Urinary bladder (tissue), 4 donors: ENCODE measurements at places on chromosomes 13 and 19. TPM values are rescaled to one million over a fixed set of nuclear protein-coding genes. Genes with fewer than 3 reads are reported as not detected.

The CCDC122 gene
- polyA plus RNA-seq: 3.1 TPM

The MYBPC2 gene
- polyA plus RNA-seq: 0.14 TPM

The GSX1 gene
- not detected for polyA plus RNA-seq

The CCDC70 gene
- not detected for polyA plus RNA-seq

The SIGLEC5 gene
- polyA plus RNA-seq: 0.47 TPM

The JUNB gene
- 545 TPM for polyA plus RNA-seq

The ZNF667 gene
- polyA plus RNA-seq: 3.5 TPM

The CDC42EP5 gene
- 42.4 TPM for polyA plus RNA-seq

The BORA gene
- 1.6 TPM for polyA plus RNA-seq

The CGB1 gene
- polyA plus RNA-seq: not detected

The CYP4F11 gene
- 0.67 TPM for polyA plus RNA-seq

The FCAR gene
- 0.67 TPM for polyA plus RNA-seq

The METTL21C gene
- polyA plus RNA-seq: not detected

The NXNL1 gene
- not detected for polyA plus RNA-seq

The BSPH1 gene
- not detected for polyA plus RNA-seq

The GAPDHS gene
- not detected for polyA plus RNA-seq

The ZNF677 gene
- polyA plus RNA-seq: 16.8 TPM

The ABCA7 gene
- polyA plus RNA-seq: 5.9 TPM

The SLC10A2 gene
- not detected for polyA plus RNA-seq

The ZNF417 gene
- 5.1 TPM for polyA plus RNA-seq

The CD37 gene
- 12.4 TPM for polyA plus RNA-seq

The ANGPTL8 gene
- 21.4 TPM for polyA plus RNA-seq

The SDHAF1 gene
- 37.6 TPM for polyA plus RNA-seq

The EXOC3L2 gene
- 6.9 TPM for polyA plus RNA-seq

The OR4F17 gene
- not detected for polyA plus RNA-seq

The TNFSF13B gene
- 3.8 TPM for polyA plus RNA-seq

The KLK10 gene
- polyA plus RNA-seq: 0.33 TPM

The CFAP97D2 gene
- not detected for polyA plus RNA-seq

The MAB21L1 gene
- 1.3 TPM for polyA plus RNA-seq

The SULT2B1 gene
- polyA plus RNA-seq: 0.30 TPM

The KLK14 gene
- 0.29 TPM for polyA plus RNA-seq

The LILRB5 gene
- 5.6 TPM for polyA plus RNA-seq

The PTGIR gene
- 4.0 TPM for polyA plus RNA-seq

The SYNGR4 gene
- polyA plus RNA-seq: not detected

The TNPO2 gene
- polyA plus RNA-seq: 50.7 TPM

The KLHL1 gene
- not detected for polyA plus RNA-seq

The CCL25 gene
- polyA plus RNA-seq: not detected

The SERPINE3 gene
- not detected for polyA plus RNA-seq

The TEX29 gene
- 0.32 TPM for polyA plus RNA-seq

The U2AF2 gene
- 129 TPM for polyA plus RNA-seq
